Ascending aorta (tissue), 2 donors: ENCODE measurements at places on chromosomes 16 and 17.

- DNase-seq = no peak
Observed at GRCh38 chr17:67054011-67054591, 9.7 kb downstream of the CACNG1 start.

DNA sequence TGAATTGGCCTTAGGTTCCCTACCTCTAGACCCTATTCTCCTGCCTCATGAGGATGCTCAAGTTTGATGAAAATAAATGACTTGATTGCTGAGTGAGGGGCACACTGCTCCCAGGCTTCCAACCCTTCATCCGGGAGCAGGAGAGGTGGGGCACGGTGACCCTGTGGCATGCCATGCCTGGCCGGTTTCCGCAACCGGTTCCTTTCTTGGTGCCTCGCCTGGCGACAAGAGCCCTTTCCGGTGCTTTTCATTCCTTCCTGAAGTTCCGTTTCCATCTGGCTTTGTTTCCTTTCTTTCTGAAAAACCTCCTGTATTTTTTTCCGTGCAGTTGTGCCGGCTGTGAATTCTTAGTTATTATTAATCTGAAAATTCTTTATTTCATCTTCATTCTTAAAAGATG is 27.7 kb downstream of the CRAMP1 start:
- DNase-seq = no peak

DNA sequence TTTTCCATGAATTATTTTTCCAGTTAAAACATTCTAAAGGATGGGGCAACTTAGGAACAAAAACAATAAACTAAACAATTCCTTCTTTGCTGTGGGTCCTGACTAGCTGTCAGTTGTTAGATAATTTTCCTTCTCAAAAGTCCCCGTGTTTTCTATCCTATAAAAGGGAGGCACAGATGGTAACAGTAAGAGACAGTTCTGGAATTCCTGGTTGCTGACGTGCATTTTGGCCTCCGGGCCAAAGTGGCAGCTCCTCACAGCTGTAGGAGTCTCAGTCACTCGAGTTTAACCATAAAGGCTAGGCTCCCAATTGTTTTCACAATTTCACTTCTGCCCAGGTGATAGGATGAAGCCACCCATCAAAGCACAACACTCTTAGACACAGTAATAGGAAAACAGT is 77.0 kb upstream of the ZNF423 start:
- no peak for DNase-seq

DNA sequence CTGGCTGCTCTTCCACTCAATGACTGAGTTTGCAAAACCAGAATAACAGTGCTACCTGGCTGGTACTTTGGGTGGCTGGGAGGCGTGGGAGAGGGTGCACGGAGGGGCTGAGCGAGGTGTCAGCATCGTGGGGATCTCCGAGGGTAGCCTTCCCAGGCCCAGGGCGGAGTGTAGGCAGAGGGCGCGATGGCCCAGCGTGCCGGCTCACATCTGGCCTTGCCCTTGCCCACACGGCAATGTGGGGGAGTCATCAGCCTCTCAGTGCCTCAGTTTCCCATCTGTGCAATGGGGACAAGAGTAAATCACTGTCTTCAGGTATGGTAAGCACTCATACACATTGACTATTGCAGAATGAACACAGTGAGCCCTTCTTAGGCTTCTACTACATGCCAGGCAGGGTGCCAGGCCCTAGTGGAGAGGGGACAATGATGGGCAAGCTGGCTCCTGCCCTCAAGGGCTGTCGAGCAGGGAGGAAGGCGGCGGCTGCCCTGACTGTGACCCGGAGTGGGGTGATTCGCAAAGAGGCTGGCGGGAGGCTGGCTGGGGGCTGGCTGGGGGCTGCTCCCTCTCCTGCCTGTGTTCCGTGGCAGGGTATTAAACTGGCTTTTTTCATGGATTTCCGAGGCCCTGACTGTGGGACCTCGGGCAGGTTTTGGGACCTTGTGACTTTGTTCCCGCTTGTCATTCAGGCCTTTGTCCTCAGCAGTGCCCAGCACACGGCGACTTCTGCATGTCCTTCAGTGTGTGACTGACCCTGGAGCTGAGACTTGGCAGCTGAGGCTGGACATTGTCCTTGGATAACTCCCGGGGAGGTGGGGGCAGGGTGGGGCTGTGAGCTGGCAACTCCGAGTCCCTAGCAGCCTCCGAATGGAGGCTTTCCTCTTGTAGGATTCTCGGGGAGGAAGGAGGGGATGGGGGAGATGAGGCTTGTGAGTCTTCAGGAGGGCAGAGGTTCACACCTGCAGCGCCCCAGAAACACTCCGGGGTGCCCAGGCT is 243.1 kb downstream of the SEC14L1 start:
- no peak for DNase-seq

DNA sequence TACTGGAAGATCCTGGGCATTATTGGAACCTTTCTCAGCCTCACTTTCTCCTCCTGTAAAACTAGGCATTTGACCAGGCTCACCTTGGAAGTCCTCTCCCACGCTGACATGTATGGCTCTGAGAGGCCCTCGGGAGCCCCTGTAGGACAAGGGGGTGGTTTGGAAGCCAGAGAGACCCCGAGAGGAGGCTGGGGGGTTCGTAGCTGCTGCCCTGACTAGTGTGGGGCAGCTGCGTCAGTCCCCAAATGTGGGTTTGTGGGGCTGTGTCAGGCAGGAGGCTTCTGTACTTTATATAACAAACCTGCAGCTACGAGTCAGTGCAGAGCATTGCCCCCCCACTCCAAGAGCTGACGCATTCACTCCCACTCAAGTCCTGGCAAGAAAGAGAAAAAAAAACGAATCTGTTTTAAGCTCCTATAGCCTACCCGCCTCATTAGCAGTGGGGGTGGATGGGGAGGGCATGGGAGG is 1.8 kb downstream of the CX3CL1 start:
- peak; percentile 87 for DNase-seq
